MCF 10A (cell line): ENCODE measurements at places on chromosomes 4 and X. TPM values are rescaled to one million over a fixed set of nuclear protein-coding genes. Genes with fewer than 3 reads are reported as not detected.

DNA sequence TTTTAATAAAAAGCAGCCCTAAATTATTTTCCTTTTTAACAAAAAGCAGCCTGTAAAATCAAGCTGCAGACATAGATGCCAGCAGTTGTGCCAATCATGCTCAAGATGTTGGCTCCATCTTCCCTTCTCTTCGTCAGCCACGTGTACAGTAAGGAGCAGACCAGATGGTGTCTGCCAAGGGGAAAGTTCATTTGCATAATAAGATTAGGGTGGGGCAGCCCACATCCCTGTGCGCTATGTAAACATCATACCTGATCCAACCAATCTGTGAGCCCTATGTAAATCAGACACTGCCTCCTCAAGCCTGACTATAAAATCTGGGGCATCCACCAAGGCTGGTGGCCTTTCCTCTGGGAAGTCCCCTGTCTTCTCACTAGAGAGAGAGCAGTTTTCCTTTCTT, 23.1 kb upstream of the C1GALT1C1 start:
- peak; percentile 43 for DNase-seq

GRCh38 chr4:174539571-174539970, 17.3 kb upstream of the HPGD start:
- no peak for DNase-seq

- DNase-seq, result no peak
Observed at GRCh38 chr4:146269228-146269653, 54.9 kb downstream of the REELD1 start.

SLC6A14 gene
- 0.44 TPM in 1 of 2 replicates, not detected in the other for total RNA-seq
